ENCODE measurements at places on chromosomes 7 and 10.

DNA sequence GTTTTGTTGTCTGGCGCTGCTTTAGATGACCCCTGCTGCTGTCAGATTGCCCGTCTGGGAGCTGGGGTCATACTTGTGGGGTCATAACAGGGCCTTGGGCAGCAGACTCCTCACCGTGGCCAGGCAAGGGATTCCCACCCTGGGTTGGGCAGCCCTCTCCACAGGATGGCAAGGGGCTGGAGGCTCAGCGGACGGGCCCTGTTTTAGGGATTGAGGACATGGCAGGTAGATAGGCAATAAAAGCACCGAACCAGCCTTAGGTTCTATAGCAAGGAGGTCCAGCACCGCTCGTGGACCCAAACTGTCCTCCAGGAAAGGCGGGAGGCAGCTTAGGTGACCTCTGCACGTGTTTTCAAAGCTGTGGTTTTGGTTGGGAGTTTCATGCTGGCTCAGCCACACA lies 60.0 kb downstream of the GRK5 start:
- no peaks in the 10 kb centered on the region for H3K27me3 ChIP-seq
- no peak overlapping the region for H3K4me3 ChIP-seq
- H3K4me1 ChIP-seq, result peaks cover 46% of the 10 kb centered on the region
- no peak for DNase-seq
- no peaks in the 10 kb centered on the region for H3K36me3 ChIP-seq
- H3K27ac ChIP-seq, result no peak overlapping the region

- no peaks in the 10 kb centered on the region for H3K36me3 ChIP-seq
- H3K4me1 ChIP-seq, result no peaks in the 10 kb centered on the region
- H3K27ac ChIP-seq, result no peak overlapping the region
- H3K27me3 ChIP-seq, result 0 out of 2 replicates have a peak, but pooled peaks cover 2% of the 10 kb centered on the region
Observed at GRCh38 chr10:48594371-48594770, 10.5 kb downstream of the ARHGAP22 start.

- no peak for DNase-seq
- H3K4me1 ChIP-seq, result no peaks in the 10 kb centered on the region
- H3K4me3 ChIP-seq, result no peak overlapping the region
- H3K27me3 ChIP-seq, result no peaks in the 10 kb centered on the region
- H3K27ac ChIP-seq, result no peak overlapping the region
Observed at GRCh38 chr10:93762979-93763391, 5.2 kb downstream of the LGI1 start.

GRCh38 chr10:8365935-8366911 lies 311.7 kb downstream of the GATA3 start:
- no peak for DNase-seq
- H3K27ac ChIP-seq, result no peak overlapping the region
- H3K27me3 ChIP-seq, result no peaks in the 10 kb centered on the region
- no peaks in the 10 kb centered on the region for H3K4me1 ChIP-seq
- H3K36me3 ChIP-seq, result no peaks in the 10 kb centered on the region
- no peak overlapping the region for H3K4me3 ChIP-seq

- no peak overlapping the region for H3K4me3 ChIP-seq
- DNase-seq, result no peak
- peaks cover 100% of the 10 kb centered on the region for H3K4me1 ChIP-seq
Observed at GRCh38 chr10:48691812-48692528, 7.3 kb downstream of the WDFY4 start.

Data from Karpas-422 (cell line).